Posterior cingulate gyrus (tissue), 11 donors: ENCODE measurements at places on chromosomes 2 and 18.

DNA sequence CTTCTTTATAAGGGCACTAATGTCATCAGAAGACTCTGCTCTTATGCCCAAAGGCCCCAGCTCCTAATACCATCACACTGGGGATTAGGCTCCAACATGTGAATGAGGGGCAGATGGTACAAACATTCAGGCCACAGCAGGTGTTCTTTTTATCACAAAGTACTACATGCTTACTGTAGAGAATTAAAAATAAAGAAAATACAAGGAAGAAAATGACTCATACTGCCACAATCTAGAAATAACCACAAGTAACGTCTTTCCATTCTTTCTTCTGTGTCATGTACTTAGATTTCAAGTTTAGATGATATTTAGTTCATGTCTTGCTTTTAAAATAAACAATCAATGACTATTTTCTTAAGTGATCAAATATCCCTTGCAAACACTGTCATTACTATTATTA lies 100.3 kb upstream of the NEDD4L start:
- DNase-seq = no peak

DNA sequence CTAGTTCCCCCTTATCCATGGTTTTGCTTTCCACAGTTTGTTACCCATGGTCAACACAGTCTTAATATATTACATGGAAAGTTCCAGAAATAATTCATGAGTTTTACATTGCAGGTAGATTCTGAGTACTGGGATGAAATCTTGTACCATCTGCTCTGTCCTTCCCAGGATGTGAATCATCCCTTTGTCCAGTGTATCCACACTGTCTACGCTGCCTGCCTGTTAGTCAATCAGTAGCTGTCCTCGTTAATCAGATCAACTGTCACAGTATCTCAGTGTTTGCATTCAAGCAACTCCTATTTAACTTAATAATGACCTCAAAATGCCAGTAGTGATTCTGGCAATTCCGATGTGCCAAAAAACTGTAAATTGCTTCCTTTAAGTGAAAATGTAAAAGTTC lies 76.3 kb downstream of the DYNC1I2 start:
- no peak for DNase-seq

DNA sequence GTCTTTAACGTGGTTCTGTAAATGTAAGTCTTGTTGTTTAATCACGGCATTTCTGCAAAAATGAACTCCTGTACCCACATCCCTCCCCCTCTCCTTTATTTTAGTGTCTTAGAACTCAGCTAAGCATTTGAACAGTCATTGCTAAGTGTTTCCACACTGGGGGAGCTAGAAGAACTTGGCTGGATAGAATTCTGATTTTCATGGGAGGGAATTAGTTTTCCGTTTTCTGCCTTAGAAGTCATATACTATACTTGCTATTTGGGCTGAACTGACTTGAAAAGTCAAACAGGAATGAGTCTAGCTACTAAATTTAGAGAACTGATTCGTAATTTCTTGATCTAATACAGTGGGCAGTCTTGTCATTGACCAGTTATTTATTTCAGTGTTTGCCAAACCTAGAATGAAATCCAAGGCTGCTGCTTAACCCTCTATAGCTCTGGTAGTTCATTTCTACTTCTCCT lies 61.1 kb downstream of the FMNL2 start:
- DNase-seq = no peak

DNA sequence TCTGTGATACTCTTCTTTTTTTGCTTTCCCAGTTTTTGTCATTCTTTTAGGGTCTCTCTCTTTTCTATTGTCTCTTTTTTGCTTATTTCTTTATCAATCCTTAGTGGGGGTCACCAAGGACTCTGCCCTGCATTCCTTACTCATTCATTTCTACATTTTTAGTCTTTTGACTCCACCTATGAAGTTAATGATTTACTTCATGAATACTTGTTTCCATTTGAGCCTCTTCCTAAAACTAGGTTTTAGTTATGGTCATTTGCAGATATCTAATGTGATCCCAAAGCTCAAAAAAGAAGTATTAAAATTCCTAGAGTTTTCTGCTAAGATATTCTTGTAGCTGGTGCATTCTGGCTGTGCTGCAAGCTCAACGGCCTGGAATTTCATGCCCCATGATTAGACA lies 149.3 kb upstream of the AQP4 start:
- no peak for DNase-seq

DNA sequence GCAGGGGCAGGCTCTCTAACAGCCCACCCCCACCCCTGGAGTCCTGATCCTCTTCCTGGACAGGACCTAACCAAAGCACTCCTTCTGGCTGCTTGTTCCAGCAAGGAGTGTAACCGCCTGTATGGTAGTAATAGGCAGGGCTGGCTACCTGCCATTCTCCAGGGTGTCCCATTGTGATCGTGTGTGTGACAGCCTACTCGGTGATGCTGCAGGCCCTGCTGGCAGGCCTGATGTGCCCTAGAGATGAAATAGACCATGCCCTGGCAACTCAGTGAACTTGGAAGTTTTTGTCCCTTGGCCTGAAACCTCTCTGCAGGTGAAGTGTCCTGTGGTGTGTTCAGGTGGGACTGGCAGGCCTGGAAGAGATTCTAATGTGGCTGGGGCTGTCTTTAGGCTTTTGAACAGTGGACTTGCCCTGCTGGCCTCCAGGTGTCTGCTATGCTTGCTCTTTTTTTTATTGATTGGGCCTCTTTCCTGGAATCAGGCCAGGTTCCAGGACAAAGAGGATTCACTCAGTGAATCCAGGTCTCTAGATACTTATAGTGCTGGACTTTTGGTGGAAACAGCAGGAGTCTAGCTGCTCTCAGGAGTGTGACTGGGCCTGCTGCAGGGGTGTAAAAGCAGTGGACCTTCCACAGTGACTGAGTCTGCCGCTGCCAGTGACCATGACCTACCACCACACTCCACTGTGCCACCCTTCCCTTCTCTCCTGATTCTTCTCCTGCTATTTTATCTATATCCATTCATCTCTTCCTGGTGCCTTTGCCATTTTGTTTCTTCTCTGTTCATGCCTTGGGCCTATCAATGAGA lies 132.1 kb downstream of the CTIF start:
- no peak for DNase-seq
